Cortex of kidney (tissue), 1 donor: ENCODE measurements at places on chromosomes 12 and 14.

- no peak for DNase-seq
Measured at GRCh38 chr12:15427913-15428312, 105.6 kb downstream of the PTPRO start.

- DNase-seq, result no peak
Measured at GRCh38 chr12:42819846-42820245, 230.3 kb upstream of the PRICKLE1 start.

DNA sequence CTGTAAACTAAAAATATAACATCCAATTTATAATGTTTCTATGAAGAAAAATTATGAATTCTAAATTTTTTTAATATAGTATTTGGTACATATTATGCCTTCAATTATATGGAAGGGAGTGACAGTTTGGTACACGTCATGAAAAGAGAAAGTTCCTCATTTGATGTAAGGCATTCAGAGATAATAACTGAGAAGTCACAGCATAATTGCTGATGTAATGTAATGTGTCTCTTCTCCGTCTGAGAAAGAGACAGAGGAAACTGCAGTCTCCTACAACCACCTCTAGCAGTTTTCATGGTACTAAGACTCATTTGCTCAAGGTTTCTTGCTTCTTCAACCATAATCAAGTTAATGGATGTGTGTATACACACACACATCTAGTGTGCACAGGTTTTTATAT lies 2.3 kb upstream of the CD69 start:
- no peak for DNase-seq

DNA sequence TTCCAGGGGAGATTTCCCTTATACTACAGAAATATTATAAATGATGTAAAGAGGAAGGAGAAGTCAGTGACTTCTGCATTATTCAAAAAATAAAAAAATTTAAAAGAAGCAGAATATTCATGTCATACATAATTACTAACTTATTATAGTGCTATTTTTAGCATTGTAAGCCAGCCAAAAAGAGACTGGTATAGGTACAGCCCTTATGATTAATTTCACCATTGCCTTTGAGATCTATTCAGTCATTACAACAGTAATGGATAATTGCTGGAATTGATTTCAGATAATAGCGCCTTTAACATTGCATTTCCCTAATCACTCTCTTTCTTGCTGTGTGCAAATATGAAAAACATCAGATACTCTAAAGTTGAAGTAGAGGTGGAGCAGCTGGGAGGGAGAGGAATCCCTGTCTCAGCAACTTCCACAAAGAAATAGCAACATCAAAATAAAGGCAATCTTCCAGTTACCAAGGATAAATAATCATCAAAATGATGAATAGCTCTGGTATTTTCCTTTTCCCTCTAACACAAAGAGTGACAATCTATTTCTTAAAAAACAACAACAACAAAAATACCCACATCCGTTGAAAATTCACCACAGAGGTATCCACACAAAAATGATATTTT lies 71.8 kb upstream of the OVCH1 start:
- no peak for DNase-seq

DNA sequence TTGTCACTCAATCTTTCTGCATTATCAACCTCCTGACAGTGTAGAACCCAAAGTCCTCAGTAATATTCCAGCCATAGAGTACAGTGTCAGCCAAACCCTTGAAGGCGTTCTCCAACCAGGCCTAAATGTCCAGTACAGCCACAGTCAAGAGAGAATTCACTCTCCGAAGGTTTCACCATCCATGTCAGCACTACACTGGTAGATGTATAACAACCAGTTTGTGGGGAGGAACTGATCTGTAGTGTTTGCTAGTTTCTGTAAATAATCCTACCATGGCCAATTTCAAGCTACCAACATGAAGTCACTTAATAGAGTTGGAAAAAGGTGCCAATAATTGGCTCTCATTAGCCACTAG lies 456 bp upstream of the MDP1 start:
- no peak for DNase-seq

DNA sequence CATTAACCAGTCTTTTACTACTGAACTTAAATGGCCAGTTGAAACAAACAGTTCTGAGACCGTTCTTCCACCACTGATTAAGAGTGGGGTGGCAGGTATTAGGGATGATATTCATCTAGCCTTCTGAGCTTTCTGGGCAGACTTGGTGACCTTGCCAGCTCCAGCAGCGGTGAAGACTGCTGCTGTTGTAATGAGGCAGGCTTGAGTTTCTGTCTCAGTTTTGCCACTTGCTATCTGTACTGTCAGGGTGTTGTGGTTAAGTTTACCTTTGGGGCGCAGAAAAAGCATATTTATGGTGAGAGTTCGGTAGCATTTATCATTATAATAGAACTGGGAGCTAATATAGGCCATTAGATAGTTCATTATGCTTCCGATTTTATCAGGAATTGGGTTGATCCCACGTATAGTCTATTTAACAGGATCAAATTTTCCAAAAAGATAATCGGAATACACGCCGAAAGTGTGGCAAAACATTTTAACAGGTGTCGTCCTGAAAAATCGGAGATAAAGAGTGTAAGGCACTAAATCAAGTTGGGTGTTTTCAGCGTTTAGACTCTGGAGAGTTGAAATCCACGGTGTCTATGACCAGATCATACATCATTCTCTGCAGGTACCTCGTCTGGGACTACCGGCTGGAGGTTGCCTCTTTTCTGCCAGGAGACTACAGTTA lies 688 bp upstream of the NECAP1 start:
- no peak for DNase-seq

GRCh38 chr12:14575585-14575984 lies 7.9 kb upstream of the PLBD1 start:
- no peak for DNase-seq
